Stimulated activated CD8-positive, alpha-beta memory T cell treated with anti-CD3 and anti-CD28 coated beads, Interleukin-2, amount 100 ng/mL, for 1 hour (primary cell): ENCODE measurements at places on chromosomes 11 and 22.

GRCh38 chr11:65274735-65275682, 13.2 kb downstream of the POLA2 start:
- no peak for DNase-seq

- DNase-seq = no peak
Observed at GRCh38 chr11:74437441-74438042, 29.8 kb downstream of the KCNE3 start.

DNA sequence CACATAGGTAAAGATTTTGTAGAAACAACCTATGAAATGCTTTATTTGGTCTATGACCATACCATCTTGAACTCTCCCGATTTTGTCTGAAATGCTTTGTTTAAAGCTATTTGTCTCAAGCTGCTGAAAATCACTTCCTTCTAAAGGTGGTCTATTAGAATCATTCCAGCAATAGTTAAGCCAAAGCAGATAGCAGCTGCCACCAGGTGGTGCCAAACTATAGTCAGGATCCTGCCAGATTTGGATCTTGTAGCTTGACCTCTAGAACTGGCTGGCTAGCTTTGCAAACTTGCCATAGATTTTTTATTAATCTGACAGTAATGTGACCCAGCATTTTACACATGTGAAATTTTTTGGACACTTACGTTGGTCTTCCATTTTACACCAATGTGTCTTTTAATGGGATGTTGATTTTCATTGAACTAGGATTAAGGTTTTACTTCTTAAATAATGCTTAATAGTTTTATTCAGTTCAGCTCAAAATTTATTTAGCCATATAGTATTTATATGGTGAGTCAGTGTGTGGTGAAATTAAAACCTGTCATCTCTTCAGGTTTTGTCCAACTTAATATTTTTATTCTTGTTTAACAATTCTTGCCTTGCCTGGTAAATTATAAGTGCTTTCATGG, 19.7 kb downstream of the CTR9 start:
- no peak for DNase-seq

DNA sequence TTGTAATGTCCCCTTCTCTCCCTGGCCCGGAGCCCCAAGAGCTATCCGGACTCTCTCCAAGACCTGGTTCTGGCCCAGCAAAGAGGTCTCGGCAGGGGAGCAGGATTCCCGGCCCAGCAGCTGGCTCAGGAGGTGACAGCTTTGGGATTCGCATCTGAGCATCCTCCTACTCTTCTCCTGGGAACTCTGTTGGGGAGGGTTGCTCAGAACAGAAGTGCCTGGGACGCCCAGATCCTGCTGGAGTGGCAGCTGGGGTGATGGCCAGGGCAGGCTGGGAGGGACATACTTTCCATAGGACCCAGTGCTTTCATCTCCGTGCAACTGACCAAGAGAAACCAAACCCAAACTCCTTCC, 83.6 kb upstream of the PRODH start:
- no peak for DNase-seq

GRCh38 chr11:46521961-46522681, 71.7 kb downstream of the AMBRA1 start:
- DNase-seq = no peak

DNA sequence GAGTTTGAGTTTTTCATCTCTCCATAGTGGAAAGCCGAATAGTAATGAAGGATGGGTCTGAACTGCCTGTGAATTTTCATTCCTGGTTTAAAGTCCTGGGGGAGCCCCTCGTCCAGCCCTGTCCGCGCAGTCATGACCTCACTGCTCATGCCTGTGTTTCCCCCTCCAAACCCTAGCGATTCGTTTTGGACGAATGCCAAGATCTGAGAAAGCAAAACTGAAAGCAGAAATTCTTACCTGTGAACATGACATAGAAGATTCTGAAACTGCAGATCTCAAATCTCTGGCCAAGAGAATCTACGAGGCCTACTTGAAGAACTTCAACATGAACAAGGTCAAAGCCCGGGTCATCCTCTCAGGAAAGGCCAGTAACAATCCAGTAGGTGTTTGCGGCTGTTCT, 30.5 kb downstream of the CDPF1 start:
- DNase-seq = no peak

DNA sequence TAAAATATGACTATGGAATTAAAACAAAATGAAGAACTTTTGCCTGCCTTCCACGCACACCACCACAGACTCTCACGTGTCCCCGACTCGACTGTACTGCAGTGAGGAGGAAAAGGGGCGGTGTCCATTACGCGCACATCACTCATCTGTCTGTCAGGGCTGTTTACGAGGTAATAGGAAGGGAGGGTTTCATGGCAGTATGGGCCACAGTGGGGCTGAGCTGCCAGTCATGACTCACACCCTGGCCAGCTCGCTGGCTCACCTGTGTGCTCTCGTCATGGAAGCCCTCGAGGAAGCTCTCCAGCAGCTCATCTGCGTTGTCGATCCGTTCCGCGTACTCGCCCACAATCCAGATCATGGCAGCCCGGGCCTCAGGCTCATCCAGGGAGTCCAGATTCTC, 33.5 kb upstream of the RASL10A start:
- no peak for DNase-seq

GRCh38 chr11:107648242-107648641, 57.3 kb downstream of the ELMOD1 start:
- DNase-seq = no peak
